Hippocampal formation (tissue), 2 donors: ENCODE measurements at places on chromosomes 7 and 10.

- DNase-seq = no peak
Measured at GRCh38 chr7:107353701-107354100, 116.2 kb upstream of the GPR22 start.

DNA sequence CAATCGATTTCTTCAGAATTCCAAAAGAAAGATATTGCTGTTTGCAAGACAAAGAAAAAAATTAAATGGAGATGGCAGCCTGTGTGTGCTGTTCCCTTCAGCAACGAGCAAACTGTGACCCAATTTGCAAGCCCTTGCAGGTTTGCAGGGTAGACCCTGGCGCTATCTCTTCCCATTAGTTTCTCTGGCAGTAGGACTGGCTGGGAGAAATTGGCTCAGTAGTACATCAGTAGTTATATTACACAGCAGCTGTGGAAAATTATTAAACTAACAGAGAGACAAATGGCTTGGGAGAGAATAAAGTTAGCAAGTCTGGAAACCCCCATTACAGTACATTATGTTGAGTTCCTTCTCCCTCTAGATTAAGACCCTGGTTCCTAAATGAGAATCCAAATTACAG is 116.4 kb upstream of the ITGB1 start:
- no peak for DNase-seq

DNA sequence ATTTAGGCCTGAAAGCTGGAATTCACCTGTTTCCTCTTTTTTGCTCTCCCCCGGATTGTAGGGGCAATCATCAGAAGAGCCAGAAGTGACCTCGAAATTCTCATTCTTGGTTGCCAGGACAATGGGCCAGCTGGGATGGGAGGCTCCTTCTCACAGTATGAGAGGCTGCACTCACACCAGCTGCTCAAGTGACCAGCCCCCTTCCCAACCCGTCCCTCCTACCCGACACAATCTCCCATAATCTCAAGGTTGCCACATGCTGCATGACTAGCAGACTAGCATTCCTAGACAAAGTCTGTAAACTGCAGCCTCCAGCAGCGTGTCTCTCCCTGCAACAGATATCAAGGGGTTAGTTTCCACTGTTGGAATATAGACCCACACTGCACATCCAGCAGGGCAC is 110.3 kb downstream of the C1GALT1 start:
- DNase-seq = no peak

DNA sequence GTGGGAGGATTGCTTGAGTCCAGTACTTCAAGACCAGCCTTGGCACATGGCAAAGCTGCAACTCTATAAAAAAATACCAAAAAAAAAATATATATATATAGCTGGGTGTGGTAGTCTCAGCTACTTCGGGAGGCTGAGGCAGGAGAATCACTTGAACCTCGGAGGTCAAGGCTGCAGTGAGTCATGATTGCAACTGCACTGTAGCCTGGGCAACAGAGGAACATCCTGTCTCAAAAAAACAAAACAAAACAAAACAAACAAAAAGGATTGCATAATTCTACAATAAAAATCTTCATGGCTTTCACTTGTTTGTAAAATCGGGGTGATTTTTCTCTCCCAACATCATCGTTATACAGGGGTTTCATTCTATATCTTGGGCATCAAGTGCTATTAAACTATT is 35.1 kb downstream of the GUSB start:
- no peak for DNase-seq

DNA sequence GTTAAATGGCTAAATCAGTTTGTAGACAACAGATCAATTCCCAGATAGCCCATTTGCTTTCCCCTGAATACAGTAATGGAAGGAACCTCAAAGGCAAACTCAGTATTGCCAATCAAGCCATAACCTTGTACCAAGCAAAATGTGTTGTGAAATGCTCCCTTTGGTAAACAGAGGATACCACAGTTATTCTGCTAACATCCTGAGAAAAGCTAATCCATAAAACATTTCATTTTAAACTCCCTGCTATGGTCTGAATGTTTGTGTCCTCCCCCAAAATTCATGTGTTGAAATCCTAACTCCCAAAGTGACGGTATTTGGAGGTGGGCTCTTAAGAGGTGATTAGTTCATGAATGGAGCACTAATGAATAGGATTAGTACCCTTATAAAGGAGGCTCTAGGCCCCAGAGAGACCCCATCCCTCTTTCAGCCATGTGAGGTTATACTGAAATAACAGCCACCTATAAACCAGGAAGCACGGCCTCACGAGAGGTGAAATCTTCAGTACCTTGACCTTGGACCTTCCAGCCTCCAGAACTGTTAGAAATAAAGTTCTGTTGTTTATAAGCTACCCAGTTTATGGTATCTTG is 89.3 kb upstream of the RNF148 start:
- no peak for DNase-seq

- DNase-seq = no peak
Measured at GRCh38 chr10:94080108-94080507, 86.4 kb downstream of the PLCE1 start.

DNA sequence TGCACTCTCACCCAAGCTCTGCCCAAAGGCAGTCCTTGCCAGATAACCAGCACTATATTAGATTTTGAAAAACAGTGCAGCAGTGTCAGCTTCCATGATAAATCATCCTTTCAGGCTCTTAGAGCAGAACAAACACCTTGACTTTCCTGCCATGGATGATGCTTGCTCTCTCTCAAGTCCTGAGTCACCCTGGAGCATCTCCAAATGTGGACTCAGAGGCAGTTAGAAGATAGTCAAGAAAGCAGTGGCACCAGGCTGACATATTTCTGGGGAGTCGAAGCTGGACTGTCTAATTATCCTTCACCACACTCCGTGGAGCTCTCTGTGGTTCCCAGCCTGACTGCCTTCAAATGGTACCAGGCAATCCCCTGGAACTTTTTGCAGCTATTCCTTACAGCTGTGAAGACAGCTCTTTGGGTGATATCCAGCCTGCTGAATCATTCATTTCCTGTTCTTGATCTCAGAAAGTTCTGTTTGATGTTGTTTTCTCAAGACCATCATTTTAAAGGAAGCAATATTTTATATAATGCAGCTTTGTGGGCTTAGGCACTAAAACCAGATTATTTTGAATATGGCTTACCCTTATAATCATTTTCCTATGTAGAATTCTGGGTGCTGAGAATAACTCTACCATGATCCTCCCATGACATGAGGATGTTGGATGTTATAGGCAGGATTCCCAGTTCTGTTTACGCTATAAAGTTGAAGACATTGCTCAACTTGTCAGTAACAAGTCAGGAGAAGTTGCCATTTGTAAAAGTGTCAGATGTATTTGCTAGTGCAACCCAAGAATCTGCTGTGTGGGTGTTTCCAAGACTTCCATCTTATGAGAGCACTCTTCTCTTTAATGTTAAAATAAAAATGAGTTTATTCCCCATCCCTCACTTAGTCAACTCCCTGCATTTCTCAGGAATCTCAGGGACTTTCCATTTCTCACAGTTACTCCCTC is 233.8 kb downstream of the C7orf25 start:
- no peak for DNase-seq

DNA sequence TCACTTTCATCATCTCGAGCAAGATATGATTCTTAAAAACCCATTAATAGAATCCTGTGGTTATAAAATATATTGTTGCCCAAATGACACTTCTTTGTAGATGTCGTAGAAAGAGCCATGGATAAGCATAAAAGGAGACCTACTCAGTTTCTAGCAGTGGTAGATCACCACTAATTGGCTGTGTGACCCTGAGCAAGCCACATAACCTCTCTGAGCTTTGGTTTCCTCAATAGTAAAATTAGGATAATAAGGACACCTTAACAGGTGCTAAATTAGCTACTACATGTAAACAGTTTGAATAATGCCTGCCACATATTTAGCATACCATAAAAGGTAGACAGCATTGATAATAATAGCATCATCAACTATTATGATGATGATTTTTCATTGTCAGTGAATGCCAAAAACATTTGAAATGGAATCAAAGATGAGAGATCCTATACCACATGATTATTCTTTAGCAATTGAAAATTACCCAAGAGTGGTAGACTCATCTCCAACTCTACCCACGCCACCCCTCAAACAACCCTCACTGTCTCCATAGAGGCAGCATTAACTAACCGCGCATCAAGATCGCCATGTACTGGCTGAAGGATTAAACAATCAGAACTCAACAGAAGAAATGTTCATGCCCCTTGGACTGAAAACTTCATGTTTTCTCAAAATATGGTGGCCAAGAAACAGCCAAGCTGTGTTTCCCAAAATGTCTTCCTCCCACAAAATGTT is 45.8 kb downstream of the CHST15 start:
- DNase-seq = no peak

- DNase-seq = no peak
Measured at GRCh38 chr7:50446542-50446960, 3.6 kb downstream of the FIGNL1 start.

DNA sequence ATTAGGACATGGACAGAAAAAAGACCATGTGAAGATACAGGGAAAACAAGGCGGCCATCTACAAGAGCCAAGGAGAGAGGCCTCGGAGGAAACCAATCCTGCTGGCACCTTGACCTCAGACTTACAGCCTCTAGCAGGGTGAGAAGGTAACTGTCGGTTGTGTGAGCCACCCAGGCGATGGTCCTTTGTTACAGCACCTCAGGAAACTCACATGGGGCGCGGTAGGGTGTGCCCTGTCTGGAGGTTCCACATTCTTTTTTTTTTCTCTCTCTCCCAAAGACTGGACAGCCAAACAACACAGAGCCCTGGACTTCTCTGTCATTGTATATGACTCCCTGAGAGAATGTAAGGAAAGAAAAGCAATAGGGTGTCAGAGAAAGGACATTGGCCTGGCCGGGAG is 163.2 kb downstream of the KCNMA1 start:
- no peak for DNase-seq

DNA sequence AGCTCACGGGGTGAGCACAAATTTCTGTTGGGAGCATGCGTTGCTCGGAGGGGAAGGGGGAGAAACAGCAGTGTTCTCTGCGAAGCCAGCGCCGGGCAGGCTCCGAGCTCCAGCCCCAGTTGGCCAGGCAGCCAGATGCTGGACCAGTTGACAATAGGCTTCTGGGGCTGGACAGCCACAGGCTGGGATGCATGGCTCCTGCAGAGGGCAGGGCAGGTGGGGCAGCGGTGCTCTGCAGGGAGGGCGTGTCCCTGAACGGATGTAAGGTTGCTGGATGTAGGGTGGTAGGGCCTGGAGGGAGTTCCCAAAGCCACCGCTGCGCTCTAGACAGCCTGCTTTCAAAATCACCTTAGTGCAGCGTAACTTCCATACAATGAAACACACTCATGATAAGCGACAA is 574.9 kb downstream of the GLRX3 start:
- DNase-seq = no peak

DNA sequence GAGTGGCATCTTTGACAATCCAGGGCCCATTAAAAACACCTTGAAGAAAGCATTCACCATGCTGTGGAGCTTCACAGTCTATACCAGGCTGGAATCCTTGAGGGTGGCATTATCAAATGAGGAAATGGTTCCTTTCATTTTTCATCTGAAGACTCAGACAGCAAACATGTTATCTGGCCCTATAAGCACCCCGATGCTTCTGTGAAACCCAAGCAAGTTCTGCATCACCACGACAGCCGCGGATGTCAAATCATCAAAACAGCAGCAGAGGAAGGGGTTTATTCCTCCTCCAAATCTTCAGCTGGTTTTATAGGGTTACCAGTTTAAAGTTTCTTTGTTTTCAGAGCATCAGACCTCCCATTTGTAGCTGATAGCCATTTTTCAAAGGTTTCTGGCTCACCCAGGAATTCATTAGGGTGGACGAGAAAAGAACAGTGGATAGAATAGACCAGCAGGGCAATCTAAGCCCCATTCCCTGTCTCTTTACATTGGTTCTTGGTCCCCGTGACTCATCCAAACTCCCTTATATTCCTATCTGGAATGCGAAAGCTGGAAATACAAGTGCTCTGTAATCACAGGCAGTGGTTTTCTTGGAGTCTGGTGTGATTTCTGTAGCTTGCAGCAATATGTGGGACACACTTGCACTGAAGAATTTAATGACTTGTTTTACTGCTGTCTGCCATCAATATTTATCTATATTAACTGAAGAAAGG is 217.9 kb downstream of the SKAP2 start:
- no peak for DNase-seq

GRCh38 chr10:89242345-89242684 is 9.3 kb downstream of the LIPA start:
- DNase-seq = no peak

DNA sequence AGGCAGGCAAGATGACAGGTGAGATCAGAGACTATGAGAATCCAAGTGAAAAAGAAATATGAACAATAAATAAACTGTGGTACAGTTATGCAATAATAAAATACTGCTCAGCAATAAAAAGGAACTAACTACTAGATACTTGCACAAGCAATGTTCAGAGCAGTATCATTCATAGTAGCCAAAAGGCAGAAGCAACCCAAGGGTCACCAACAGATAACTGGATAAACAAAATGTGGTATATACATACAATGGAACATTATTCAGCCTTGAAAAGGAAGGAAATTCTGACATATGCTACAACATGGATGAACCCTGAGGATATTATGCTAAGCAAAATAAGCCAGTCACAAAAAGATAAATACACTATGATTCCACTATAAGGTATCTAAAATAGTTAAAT is 76.9 kb upstream of the KCNIP2 start:
- no peak for DNase-seq

GRCh38 chr10:62087329-62087728 is 181.3 kb downstream of the RTKN2 start:
- DNase-seq = no peak

DNA sequence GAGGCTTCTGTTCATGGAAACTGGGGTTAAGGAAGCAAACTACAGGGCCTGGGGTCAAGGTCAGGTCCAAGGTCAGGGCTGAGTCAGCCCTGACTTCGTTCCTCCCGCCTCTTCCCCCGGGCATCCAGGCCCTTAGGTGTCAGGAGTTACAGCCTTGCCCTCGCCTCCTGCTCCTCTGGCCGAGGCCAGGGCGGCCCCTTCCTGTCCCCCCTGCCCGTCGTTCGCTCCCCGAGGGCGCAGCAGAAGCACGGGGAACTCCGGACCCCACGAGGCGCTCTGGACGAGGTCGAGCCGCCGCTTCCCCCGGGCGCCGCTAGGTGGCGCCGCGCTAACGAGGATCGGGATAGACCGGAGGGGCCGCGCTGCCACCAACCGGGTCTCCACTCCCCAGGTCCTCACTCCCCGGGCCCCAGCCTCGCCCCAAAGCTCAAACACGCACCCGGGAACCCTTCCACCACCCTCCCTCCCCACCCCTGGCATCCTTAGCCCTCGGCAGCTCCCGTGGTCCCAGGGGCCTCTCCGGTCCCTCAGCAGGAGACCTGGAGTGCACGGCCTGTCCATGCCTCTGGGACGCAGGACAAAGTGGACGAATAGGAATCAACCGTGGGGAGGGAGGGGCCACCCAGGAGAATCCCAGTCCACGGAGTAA is 59.2 kb upstream of the MYL10 start:
- peak; percentile 51 for DNase-seq

- DNase-seq = no peak
Measured at GRCh38 chr7:91345449-91345848, 81.2 kb downstream of the FZD1 start.

DNA sequence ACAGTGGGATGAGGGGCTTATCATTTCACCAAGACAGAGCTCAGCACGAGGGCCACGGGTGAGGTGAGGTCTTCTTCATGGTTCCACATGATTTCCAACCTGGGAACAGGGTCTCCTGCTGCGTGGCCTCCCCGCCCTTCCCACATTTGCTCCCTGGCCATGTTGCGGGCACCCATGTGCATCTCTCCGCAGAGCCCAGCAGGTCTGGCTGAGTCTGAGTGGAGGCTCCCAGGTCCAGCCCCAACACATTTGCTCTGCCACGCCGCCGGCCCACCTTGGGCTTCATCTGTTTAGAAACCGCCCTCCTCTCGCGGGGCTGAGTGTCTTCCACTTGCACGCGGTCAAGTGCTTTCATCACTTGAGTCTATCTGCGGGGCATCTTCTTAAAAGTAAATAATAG is 14.8 kb upstream of the PRKAR1B start:
- DNase-seq = no peak
